Muscle of leg (tissue), 16 donors: ENCODE measurements at places on chromosomes 5 and 9. TPM values are rescaled to one million over a fixed set of nuclear protein-coding genes. Genes with fewer than 3 reads are reported as not detected.

DNA sequence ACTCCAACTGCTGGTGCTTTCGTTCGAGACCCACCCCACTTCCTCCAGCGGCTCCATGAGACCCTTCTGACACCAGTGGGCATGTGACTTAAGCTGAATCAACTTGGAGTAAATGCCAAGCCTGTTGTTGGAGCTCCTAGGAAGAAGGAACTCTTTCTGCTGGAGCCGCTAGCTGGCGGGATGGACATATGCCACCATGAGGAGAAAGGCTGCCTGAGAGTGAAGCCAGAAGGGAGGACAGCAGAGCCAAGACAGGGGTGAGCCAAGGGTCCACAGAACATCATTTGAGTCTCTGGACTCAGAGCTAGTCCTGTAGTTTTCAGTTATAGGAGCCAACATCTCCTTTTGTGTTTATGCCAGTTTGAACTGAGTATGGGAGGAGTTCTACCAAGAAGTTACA, 35.9 kb downstream of the ANXA6 start:
- H3K36me3 ChIP-seq, result peaks cover 92% of the 10 kb centered on the region
- no peak overlapping the region for H3K27ac ChIP-seq
- no peak overlapping the region for H3K4me3 ChIP-seq
- peaks cover 23% of the 10 kb centered on the region for H3K4me1 ChIP-seq

DNA sequence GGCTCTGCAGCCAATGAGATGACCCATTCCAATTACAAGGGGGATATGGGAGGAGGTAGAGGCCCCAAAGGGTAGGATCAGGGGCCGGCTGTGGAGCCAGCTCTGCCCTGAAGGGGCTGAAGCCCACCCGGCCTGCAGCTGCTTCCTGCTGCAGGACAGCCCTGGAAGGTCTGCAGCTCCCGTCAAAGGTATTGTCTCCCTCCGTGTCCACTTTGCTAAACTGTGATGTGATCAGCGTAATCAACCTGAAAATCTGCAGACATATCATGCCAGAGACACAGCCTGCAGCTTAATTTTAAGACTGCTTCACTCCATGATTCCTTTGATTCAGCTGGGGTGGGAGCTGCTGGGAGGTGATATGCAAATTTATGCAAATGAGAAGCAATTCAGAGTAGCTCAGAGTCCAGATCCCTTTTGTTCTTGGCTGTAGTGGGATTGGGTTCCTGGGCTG, 90.7 kb downstream of the GADD45G start:
- H3K4me3 ChIP-seq, result no peak overlapping the region
- H3K4me1 ChIP-seq, result no peaks in the 10 kb centered on the region
- no peak overlapping the region for H3K27ac ChIP-seq
- no peaks in the 10 kb centered on the region for H3K36me3 ChIP-seq

DNA sequence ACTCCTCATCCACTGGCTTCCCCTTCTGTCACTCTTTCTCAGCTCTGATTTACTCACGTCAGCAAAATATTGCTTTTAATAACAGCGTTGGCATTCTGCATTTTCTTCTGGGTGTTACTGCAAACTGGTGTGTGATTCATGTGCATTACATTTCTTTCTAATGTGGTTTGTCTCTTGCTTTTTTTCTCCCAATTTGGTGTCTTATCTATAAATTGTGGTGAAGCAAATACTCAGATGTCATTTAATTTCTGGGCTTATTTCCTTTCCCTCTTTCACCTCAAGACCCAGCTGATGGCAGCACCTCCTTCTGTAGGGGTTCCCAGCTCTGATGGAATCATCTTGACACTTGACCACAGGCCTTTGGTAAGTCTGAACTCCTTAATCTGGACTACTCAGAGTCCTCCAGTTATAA, 180.7 kb upstream of the ZNF618 start:
- no peaks in the 10 kb centered on the region for H3K36me3 ChIP-seq
- H3K4me3 ChIP-seq, result no peak overlapping the region
- H3K4me1 ChIP-seq, result no peaks in the 10 kb centered on the region
- no peak overlapping the region for H3K27ac ChIP-seq
- no peak for DNase-seq

DNA sequence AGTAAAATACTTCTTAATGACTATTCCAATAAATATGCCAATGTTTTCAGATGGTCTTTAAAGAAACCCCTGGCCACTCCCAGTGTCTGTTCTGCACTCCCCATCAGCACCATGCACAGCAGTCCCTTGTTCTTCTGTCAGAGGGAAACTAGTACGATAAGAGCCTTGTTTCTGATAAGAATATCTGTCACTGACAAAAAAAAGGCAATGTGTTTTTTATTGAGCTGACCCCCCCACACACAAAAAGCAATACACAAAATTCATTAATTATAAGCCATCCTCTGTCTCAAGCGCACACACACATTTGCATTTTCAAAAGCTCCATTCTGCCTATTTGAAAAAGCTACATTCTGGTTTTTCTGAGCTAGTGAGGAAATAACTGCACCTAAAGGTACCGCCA, 119.1 kb downstream of the ENC1 start:
- H3K4me3 ChIP-seq, result no peak overlapping the region
- H3K36me3 ChIP-seq, result no peaks in the 10 kb centered on the region
- H3K27ac ChIP-seq, result no peak overlapping the region
- no peaks in the 10 kb centered on the region for H3K27me3 ChIP-seq
- no peaks in the 10 kb centered on the region for H3K4me1 ChIP-seq
- DNase-seq, result no peak

GRCh38 chr5:76111477-76112174, 28.4 kb downstream of the SV2C start:
- no peak for DNase-seq
- no peaks in the 10 kb centered on the region for H3K4me1 ChIP-seq
- H3K36me3 ChIP-seq, result no peaks in the 10 kb centered on the region
- no peak overlapping the region for H3K4me3 ChIP-seq

Gene LMBRD2
- 14.6 TPM for total RNA-seq

Gene ENTPD8
- 0.18 TPM for total RNA-seq

Gene SARDH
- total RNA-seq, result 6.3 TPM
